Heart right ventricle (tissue), 16 donors: ENCODE measurements at places on chromosomes 13 and 19. TPM values are rescaled to one million over a fixed set of nuclear protein-coding genes. Genes with fewer than 3 reads are reported as not detected.

ZNF579 gene
- polyA plus RNA-seq: 23.8 TPM

ZNF582 gene
- polyA plus RNA-seq: 5.7 TPM

IFNL1 gene
- not detected for polyA plus RNA-seq

CRLF1 gene
- 154 TPM for polyA plus RNA-seq

DNA sequence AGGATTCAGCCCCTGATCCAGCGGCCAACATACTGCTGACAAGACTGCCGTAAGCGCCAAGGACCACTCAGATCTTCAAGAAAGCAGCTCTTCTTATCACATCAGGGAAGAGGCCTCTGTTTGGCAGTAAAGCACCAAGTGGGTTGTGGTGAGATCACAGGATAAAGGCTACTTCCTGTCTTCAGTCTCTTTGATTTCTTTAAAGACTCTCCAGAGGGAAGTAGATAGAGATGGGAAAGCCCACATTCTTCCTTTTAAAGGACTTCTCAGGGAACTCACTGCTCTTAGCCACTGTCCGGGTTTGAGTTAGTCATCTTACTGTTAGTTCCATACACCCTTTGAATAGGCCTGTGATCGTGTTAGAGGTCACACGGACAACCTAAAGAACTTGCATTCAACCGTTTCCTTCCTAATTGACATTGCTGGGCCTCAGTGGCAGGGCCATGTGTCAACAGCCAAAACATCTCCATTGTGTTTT lies 47.2 kb upstream of the POMP start:
- H3K4me3 ChIP-seq: no peak overlapping the region
- no peak for DNase-seq
- peaks cover 7% of the 10 kb centered on the region for H3K4me1 ChIP-seq
- no peaks in the 10 kb centered on the region for H3K36me3 ChIP-seq
- H3K27ac ChIP-seq: no peak overlapping the region

- peaks cover 22% of the 10 kb centered on the region for H3K4me1 ChIP-seq
- no peaks in the 10 kb centered on the region for H3K27me3 ChIP-seq
- peak overlapping the region; percentile 11 for H3K27ac ChIP-seq
- no peak overlapping the region for H3K4me3 ChIP-seq
- DNase-seq: peak; percentile 57
Observed at GRCh38 chr19:5036698-5037563, 68.0 kb downstream of the KDM4B start.

DNA sequence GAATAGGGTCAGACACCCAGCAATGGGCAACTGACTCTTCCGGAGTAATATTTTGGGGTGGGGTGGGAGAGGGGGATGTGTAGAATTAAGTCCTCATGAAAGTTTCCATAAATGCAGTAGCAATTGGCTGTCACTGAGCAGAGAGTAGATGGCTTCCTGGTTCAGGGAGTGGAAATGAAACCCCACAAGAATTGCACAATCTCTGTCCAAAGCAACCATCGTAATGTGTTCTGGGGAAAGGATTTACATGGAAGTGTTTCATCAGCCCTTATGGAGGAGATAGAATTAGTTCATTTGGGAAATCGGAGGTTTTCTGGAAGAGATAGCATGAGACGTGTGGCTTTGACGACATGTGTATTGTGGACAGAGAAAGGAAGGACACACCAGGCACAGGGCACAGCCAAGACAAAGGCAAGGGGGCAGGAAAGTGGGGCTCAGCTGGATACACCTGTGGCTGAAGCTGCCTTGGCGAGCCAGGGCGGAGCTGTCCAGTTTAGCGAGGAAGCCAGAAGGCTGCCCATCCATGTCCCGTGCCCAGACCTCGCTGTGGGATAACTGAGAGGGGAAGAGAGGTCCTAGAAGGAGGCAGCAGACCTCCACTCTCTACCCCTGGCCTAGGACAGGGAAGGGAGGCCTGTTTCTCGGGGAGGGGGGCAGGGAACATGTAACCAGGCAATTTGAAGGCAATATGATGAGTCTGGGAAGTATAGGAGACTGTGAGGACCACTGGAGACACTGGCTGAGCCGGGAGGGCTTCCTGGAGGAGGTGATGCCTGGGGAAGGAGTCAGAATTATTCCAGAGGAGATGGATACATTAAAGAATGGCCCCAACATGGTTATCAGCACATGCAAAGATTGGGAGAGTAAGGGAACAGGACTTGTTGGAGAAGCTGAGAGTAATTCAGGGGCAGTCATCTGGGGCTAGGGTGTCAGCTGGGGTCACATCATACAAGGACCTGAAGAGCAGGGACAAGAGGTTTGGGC lies 2.6 kb upstream of the CLEC4G start:
- no peaks in the 10 kb centered on the region for H3K4me1 ChIP-seq
- peak overlapping the region; percentile 76 for H3K27ac ChIP-seq
